Renal cortex interstitium (tissue), 15 donors: ENCODE measurements at places on chromosomes 11 and 22.

- no peak for DNase-seq
Observed at GRCh38 chr11:109957601-109958000, 135.6 kb upstream of the ZC3H12C start.

GRCh38 chr11:65972116-65972515 lies 10.6 kb downstream of the SART1 start:
- no peak for DNase-seq

DNA sequence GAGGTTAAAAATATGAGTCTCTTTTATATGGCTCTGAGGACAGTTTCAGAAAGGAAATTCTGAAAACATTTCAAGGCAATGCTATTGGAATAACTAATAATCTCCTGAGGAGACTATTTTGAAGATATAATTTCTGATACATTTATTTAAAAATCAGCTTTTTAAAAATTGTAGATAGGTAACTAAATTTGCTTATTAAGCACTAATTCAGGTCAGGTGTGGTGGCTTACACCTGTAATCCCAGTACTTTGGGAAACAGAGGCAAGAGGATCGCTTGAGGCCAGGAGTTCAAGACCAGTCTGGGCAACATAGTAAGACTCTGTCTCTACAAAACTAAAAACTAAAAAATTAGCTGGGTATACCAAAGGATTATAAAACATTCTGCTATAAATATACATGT lies 17.0 kb downstream of the ZDHHC13 start:
- no peak for DNase-seq

DNA sequence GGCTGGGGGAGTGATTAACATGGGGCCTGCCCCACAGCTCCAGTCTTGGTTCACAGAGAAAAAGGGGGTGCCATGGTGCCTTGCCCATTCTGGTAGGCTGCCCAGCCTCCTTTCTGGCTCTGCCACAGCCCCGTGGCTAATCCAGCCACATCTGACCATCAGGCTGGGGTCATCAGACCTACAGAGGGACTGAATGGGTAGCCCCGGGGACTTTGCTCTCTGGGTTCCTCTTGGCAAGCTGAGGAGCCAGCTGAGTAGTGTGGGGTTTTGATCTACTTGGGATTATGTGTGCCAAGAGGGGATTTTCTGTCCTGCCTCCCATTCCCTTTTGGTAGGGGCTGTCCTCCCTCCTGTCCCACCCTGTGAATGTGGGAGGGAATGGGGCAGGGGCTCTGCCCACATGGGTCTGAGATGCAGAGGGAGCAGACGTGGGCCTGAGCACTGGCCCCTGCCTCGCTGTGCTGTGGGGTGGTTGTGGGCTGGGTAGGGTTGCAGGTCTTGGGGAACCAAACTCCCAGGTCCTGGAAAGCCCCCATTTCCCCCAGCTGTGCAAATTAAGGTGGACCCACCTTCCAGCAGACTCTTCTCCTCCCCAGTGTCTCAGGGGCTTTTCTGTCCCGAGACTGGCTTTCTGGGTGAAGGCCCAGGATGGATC lies 32.0 kb downstream of the CD82 start:
- DNase-seq, result no peak

- no peak for DNase-seq
Observed at GRCh38 chr11:111324277-111324720, 26.0 kb downstream of the POU2AF3 start.

GRCh38 chr11:77223797-77224196 lies 77.7 kb downstream of the GDPD4 start:
- DNase-seq, result no peak

DNA sequence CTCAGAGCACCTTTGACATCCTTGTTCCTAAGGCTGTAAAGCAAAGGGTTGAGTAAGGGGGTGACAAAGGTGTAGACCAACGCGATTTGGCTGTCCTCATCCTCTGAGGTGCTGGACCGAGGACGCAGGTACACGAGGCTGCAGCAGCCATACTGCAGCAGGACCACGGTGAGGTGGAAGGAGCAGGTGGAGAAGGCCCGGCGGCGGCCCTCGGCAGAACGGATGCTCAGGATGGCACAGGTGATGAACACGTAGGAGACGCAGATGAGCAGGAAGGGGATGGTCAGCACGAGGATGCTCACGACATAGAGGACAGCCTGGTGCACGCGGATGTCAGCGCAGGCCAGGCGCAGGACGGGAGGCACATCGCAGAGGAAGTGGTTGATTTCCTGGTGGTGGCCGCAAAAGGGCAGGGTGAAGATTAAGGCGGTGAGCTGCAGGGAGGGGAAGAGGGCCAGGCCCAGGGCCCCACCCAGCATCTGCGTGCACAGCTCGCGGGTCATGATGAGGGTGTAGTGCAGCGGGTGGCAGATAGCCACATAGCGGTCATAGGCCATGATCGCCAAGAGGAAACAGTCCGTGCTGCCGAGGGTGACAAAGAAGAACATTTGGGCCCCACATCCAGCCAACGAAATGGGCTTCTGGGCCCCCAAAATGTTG lies 632 bp downstream of the OR10Q1 start:
- no peak for DNase-seq

- DNase-seq, result no peak
Observed at GRCh38 chr11:46386674-46387073, 4.9 kb downstream of the CHRM4 start.

DNA sequence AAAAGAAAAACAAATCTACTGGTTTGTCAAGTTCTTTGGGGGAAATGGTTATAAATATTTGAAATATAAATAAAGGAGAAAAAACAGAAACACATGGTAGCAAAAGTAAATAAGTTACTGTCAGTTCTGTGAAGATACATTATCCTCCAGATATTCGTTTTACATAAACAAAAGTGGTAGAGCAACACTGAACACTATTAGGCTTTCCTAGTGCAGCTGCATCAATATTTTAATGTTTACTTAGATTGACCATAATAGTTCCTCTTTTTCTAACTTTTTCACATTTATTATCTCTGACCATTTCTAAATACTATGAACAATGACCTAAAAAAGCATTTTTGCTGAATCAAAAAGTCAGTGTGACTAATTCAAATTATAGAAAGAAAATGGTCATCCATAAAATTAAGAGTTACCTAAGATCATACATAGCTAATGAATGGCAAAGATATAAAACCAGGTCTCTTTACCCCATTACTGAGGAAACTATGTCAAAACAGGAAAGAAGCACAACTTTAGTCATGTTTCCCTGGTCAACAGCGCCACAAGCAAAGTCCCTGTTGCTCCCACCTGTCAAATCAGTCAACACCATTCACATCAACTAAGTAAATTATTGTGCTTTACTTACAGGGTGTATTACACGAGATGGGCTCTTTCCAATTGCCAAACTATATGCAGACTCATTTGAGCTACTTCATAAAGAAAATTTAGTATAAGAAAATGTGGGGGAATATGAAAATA lies 38.5 kb downstream of the SBF2 start:
- no peak for DNase-seq

- no peak for DNase-seq
Observed at GRCh38 chr22:35997438-35997837, 31.2 kb downstream of the RBFOX2 start.

GRCh38 chr11:10606536-10607208 lies 38.2 kb upstream of the LYVE1 start:
- DNase-seq, result no peak

GRCh38 chr11:59528711-59529110 lies 17.4 kb downstream of the OR4D9 start:
- DNase-seq, result no peak

- no peak for DNase-seq
Observed at GRCh38 chr11:103257360-103257759, 148.1 kb downstream of the DYNC2H1 start.

- DNase-seq, result no peak
Observed at GRCh38 chr11:15539645-15540044, 424.9 kb downstream of the INSC start.

- no peak for DNase-seq
Observed at GRCh38 chr22:28017558-28017820, 98.4 kb upstream of the PITPNB start.

DNA sequence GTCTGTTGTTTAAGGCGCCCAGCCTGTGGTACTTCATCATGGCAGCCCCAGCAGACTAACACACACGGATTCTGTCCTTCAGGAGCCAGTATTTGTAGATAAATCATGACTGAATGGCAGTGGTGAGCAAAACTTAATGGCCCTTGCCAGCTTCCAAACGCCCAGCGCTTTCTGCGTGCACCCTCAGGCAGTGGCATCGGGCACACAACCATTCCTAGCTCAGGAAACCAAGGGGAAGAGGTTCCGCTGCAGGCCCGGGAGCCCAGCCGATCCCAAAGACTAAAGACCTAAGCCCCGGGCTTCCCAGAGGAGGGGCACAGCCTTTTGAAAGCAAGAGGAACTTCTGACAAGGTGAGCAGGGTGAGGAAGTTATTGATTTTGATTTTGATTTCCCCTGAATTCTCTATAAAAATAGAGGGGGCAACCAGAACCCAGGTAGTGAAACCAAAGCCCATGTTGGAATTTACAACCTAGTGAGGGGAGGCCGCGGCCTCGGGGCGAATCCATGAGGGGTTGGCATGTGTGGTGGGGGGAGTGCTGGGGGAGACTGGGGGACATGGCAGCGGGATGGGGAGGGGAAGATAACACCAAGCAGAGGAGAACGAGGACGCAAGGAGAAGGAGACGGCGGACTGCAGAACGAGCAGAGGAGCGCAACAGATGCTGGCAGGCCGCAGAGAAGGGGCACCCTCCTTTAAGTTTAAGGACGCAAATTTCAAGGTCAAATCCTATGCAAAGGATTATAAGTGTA lies 79.9 kb upstream of the SEPTIN5 start:
- DNase-seq, result no peak

DNA sequence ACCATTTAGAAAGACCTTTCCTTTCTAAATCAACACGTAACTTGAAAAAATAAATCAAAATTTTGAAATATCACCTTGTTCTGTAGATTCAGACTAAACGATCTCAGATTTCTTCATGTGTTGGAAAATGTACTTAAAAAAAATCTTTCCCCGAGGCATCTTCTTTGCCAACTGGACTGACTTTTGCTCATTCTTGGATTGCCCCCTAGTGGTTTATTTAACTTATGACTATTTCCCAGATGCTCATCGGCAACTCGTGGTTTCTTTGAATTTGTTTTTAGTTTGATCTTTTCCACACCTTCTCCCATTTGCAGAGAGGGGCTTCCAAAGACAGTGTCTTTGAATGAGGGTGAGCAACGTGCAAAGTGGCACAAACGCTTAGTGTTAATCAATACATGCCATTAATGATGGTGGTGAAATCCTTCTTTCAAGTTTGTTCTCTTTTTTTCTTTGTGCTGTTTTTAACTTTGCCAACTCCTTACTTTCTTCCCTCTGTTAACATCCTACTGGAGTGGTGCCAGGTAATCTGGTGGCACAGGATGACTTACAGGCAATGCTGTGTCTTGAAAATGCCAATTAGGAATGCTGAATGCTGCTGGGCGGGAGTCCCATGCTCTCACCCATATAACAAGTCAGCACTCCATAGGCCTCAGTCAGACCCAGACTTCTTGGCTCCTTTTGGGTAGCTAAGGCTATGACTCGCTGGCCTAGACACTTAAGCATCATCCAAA lies 18.3 kb downstream of the PRSS23 start:
- DNase-seq, result no peak

- DNase-seq, result no peak
Observed at GRCh38 chr11:95066716-95067038, at the start of gene SRSF8. Gene SRSF8, plus strand, starts transcription at chr11:95066919. Its CDS starts 308 bp downstream, at chr11:95067227.

DNA sequence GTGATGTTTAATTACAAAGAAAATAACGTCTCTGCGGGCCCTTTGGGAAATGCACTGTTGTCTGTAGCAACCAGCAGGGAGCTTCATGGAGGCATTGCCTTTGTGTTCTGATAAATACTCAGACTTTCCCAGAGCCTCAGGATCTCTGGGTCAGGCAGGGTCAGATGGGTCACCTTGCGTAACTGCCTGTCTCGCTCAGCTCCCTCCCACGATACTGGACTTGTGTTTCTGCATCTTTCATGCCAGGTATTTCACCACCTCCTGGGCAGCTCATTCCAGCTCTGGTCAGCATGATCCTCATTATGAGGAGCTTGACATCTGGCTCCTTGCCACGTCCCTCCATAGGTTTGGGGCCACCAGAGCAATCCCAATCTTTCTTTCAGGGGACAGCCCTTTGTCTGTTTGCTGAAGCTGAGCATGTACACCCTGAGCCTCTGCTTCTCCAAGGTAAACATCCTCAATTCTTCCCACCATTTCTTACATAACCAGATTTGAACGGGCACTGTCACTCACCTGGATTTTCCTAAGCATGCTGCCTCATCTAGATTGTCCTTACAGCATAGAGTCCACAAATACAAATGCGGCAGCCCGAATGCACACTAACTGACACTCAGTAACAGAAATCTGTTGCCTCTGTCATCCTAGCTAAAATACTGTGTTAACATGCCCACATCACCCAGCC lies 162.3 kb downstream of the LARGE1 start:
- no peak for DNase-seq

DNA sequence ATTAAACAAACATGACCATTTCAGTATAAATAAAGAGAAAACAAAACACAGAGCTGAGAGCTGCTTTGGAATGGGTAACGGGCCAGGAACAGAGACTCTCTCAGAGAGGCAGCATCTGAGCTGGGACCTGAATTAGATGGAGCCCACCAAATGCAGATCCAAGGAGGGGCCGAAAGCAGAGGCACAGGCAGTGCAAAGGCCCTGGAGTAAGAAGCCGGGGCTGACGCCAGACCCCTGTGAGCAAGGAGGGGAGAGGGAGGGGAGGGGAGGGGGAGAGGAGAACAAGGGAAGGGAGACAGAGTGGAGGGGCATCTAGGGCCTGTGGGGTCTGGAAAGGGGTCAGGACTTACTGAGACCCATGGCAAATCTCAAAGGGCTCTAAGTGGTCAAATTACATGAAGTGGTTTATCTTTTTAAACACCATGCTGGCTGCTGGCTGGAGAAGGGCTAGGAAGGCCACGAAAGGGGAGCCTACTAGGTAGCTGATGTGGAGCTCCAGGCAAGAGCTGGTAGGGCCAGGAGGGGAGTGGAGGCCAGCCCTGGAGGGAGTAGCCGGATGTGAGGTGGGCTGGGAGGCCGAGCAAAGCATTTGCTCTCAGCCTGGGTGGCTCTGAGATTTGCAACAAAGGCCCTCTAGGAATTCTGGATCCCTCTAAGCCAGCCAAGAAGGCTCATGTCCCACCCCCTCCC lies 3.2 kb downstream of the OSBPL5 start:
- no peak for DNase-seq

DNA sequence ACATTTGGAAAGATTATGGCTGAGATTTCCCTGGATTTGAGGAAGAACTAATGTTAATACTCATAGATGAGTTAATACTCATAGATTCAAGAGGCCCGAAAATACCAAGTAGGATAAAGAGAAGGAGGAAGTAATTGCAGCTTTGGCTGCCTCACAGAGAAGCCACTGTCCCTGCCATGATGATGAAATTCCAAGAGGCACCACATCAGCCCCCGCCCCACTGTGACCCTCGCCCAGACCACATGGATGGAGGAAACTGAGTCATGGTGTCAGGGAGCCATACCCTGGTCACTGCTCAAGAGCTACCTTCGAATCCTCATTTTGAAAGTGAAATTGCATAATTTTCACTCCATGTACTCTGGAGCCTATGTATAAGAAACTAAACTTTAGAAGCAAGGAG lies 92.9 kb upstream of the SLC22A12 start:
- no peak for DNase-seq

- no peak for DNase-seq
Observed at GRCh38 chr11:17840101-17840548, 105.5 kb downstream of the KCNC1 start.

- DNase-seq, result no peak
Observed at GRCh38 chr11:65506772-65507505, 8.1 kb downstream of the MALAT1 start.
